ENCODE measurements at places on chromosomes 6 and 20.

- DNase-seq = peak; percentile 11
Observed at GRCh38 chr6:112117554-112117953, 30.2 kb downstream of the FAM229B start.

DNA sequence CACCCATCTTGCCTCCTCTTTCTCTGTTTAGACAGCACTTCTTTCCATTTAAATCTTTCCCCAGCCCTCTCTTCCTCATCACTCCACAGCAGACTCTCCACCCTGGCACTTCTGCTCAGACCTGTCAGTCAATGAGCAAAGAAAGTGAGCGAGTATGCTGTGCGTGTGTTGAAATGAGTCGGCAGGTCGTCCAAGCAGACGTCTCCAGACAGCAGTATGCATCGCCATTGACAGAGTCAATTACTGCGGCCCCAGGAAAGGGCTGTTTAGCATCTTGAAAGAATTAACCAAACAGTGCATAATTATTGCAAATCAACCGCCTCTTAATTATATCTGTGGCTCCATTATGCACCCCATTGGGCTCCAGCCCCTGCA, 54.8 kb upstream of the KCNG1 start:
- no peak for DNase-seq

DNA sequence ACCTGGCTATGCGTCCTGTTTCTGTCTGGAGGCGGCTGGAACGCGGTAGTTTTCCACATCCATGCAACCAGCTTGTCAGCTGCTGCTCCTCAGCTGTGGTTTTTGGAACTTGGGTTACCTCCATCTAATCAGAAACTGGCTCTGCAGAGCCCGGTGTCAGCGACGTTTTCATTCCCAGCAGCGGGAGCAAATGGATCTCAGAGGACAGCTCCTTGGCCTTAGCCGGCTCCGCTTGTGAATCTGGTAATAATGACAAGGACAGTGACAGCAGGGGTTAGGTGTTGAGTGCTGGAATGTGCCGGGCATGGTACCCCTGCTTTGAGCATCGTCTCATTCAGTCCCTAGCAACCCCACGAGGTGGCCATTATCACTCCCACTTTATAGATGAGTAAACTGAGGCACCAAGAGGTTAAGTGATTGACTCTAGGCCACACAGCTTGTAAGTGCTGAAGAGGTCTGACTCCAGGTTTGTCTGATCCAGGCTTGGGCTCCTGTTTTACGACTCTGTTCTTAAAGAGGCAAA, 1.3 kb downstream of the SLCO4A1 start:
- DNase-seq = no peak

- DNase-seq = no peak
Observed at GRCh38 chr6:32175322-32175710, 568 bp downstream of the AGPAT1 start.

DNA sequence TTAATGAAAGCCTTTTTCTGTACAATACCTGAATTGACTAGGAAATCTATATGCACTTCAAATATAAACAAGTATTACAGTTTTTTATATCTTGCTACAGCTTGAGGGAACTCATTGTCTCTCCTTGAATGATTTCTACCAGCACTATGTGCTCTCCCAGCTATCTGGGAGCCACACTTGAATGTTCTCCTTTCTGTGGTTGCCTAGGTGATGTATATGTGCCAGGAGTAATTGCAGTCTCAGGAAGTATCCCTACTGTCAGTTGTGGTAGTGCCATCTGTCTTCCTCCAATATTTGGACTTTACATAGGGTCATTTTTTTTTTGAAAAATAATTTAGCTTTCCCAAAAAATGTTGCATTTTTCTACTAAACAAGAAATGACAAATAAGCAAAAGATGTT, 288.0 kb upstream of the PLCB4 start:
- DNase-seq = no peak

DNA sequence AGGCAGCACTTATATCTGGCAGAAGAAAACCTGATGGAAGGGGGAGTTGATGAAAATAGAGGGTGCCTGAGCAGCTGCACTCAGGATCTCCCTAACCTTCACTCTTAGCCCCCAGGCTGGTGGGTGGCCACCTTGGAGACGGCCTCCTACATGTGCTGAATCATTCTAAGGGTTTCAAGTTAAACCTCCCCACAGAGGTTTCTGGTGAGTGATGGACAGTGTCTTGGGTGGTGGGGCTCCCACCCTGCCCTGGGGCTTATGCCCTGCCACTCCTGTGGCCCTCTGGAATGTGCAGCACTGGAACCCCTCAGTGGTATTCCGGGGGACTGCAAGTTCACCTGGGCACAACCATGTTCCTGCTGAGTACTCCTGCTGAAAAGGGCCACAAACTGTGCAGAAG, 357.2 kb downstream of the CD83 start:
- DNase-seq = peak; percentile 67

DNA sequence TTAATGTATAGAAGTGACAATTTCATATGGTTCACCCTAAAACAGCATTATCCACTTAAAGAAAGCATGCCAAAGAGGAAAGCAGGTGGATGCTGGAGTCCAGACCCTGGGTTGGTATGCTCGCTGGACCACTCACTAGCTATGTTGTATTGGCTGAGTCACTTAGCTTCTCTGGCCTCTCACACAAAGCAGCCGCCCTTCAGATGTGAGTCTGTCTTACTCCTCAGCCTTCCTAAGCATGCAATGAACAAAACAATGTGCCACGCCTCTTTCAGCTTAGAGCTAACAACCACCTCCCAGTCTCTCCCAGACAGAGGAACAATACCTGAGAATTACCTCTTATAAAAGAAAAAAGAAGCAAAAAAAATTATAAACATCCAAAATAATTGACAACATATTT, 29.4 kb downstream of the SIM1 start:
- no peak for DNase-seq

DNA sequence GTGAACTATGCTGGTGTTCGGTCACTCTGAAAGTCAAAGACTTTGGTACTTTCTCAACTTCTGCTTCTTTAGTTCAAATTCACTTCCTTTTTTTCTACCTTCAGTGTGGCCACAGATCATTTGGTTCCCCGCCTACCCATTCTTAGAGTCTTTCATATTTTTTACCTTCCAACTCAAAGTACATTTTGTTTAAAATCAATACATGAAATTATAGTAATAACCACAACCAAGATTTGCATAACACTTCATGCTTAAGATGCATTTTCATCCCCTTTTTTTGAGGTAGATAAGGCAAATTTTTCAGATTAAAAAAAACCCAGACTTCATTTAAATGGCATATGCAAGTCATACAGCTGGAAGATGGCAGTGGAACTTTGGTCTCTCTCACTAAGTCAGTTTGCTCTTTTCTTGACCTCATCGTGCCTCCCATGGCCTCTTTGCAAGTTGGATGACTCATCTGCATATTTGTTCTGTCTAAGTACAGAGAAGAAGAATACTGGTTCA, 11.9 kb upstream of the CNR1 start:
- DNase-seq = no peak

DNA sequence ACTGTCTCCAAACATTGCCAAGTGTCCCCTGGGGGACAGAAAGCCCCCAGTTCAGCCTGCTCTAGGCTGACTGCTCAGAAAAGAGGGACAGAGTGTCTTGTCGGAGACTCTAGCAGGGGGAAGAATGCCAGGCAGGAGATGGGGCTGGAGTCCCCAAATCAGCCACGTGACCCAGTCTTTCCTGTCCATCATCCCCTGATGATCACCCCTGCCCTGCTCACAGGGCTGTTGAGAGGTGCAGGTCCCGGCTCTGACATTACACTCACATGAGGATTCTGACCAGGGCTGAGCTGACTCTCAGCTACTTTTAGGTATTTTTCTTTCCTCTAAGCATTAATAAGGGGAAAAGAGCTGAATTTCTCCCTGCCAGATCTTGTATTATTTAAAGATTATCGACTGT, 115.8 kb downstream of the SULF2 start:
- DNase-seq = no peak

DNA sequence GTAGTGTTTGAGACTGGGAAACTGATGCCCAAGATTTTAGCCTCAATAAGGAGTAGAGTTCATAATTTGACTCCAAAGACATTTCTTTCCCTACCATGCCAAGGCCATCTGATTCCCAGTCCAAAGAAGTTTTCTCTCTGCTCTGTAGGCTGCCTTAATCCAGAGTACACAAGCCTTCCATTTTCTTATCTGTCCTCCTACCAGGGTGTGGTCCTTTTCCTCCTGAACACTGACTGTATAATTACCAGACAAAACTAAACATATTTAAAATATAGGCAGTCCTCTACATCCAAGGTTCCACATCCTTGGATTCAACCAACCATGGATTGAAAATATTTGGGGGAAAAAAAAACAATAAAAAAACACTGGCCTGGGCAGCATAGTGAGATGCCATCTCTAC, 108.4 kb downstream of the SLC16A10 start:
- no peak for DNase-seq

DNA sequence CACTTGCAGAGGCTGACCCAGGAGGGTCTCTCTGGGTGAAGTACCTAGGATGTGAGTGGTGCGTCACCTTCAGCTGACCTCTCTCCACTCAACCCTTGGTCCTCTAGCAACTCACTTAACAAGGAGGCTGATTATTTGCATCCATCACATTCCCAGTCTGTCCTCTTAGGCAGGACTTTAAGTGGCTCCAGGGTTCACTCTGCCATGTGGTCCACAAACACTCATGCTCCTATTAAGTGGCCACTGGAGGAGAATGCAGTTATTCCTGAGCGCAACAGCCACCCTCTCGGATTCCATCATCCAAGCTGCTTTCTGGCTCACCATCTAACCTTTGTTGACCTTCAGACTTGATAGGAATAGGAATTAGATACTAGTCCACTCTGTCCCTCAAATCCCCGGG, 61.1 kb upstream of the SCAF8 start:
- no peak for DNase-seq

GRCh38 chr6:156994215-156995076, 217.3 kb downstream of the ARID1B start:
- no peak for DNase-seq

DNA sequence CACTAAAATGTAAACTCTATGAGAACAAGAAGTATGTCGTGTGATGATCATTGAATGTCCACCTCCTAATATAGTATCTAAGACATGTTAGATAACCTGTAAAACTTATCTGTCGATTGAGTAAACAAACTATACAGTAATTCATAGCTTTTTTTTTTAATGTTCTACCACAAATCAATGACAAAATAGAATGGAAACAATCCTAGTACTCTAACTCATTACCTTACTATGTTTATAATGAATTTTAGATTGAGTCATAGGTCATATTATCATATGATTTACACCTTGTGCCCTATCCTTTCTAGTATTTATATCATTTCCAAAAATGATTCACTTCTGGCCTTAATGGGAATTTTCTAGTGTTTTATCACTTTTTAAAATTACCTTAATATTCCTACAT, 6.1 kb downstream of the VTA1 start:
- DNase-seq = no peak

DNA sequence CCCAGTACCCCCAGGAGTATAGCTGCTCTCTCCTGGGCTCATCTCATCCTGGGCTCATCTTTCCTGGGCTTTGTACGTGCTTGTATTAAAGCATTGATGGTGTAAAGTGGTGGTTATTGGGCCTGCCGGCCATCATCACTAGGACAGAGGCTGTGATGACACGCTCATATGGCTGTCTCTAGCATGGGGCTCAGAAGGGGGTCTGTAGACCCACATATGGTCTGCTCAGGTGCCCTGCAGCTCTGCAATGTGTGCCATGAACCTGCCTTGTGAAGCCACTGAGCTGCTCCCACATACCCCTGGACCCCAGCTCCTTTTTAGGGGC, 143.4 kb downstream of the CDC5L start:
- DNase-seq = no peak

DNA sequence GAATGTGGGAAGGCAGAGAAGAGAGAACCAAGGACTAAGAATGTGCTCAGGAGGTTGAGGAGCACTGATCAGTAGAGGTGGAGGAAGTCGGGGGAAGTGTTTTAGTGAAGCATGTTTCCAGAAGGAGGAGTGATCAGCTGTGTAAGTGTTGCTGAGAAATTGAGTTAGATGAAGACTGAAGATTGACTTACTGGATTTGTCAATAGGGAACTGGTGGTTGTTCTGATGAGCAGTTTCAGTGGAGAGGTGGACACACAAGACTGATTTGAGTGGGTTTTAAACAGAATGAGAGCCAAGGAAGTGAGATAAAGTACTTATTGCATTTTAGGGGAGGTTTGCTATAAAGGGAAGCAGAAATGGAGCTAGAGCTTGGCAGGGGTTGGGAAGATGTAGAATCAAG, 182.6 kb downstream of the CDKAL1 start:
- DNase-seq = no peak

DNA sequence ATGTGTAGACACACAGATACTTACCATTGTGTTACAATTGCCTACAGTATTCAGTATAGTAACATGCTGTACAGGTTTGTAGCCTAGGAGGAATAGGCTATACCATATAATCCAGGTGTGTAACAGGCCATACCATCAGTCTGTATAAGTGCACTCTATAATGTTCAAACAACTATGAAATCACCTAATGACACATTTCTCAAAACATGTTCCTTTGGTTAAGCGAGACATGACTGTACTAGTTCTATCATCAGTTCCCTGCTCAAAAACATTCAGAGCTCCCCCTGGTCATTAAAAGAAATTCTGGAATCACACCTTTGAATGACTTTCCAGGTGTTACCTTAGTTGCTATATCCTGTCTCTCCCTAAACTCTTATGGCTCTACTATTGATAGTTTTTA, 70.4 kb upstream of the SLC2A12 start:
- no peak for DNase-seq

GRCh38 chr6:43931201-43931600, 161.2 kb downstream of the VEGFA start:
- DNase-seq = no peak
